GDM1 (cell line): ENCODE measurements at places on chromosomes 2 and 18.

DNA sequence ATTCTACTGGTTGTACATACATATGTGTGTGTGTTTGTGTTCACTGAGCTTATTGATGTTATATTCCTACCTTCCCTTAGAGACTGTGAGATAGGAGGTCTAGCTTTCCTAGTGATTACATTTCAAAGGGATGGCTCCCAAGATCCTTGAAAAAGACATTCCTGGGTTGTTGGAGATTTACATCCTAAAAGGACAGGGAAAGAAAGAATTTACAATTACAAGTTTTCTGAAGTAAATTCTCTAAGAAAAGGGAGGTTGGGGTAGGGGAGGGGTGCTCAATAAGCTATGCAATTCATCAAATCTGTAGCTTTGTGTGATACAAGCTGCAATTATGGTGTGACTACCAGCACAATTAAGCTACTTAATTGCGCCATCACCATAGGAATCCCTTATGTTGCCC, 284.3 kb downstream of the NUP35 start:
- no peak for DNase-seq

- no peak for DNase-seq
Measured at GRCh38 chr2:121519153-121519552, 11.5 kb upstream of the RNU4ATAC start.

DNA sequence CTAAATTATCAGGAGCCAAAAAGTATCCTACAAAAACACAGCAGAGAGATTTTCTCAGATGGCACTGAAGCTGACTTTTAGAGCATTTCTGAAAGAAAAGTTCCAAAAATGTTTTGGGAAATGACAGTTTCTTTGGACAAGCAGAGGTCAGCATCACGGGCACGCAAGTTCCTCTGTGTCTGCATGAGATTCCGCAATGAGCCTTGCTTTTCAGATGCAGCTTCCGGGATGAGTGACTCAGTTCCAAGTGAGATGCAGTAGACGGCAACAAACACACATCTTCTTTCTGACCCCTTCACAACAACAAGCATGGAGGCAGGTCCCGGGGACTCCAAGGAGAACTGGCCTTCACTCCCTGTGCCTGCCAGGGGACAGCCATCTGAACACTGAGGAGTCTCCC, 76.6 kb downstream of the EIPR1 start:
- no peak for DNase-seq

GRCh38 chr18:76351961-76352581, 143.0 kb downstream of the ZNF516 start:
- no peak for DNase-seq

GRCh38 chr18:9627642-9628041, 13.3 kb upstream of the PPP4R1 start:
- no peak for DNase-seq

DNA sequence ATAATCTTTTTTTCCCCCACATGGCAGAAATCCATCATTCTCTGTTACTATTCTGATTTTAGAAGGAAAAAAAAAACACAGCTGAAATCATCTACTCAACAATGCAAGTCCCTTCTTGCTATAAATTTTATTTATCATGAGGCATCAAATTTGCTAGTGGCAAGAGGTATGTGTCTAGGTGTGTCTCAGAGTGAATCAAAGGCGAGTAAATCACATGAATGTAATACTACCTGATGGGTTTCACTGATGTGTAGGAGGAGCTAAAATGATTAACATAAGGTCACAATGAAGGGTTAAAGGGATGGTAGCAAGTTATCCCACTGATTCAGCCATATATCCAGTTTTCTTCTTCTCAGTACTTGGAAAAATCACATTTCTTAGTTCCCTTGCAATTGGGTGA, 24.5 kb upstream of the PELI1 start:
- DNase-seq = no peak

GRCh38 chr18:26159353-26159752, 25.7 kb downstream of the PSMA8 start:
- no peak for DNase-seq

GRCh38 chr18:39862341-39862740, 2092.7 kb upstream of the PIK3C3 start:
- DNase-seq = no peak

- DNase-seq = no peak
Measured at GRCh38 chr2:157229572-157229971, 27.9 kb upstream of the GALNT5 start.

DNA sequence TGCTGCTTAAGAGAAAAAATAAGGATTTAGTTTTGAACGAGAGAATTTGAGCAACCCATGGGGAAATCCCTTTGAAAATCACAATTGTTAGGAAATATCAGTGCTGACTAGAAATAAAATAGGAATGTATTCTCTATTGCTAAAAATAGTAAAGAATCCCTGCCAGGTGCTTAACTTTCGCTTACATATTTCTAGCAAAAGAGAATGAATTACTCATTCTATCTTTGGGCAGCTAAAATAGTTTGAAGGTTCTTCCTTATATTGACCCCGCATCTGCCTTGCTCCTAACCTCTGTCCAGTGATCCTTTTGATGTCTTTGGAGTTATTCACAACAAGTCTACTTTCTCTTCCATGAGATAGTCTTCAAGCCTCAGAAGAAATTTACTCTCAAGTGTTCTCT, 103.8 kb downstream of the PLCL1 start:
- no peak for DNase-seq

DNA sequence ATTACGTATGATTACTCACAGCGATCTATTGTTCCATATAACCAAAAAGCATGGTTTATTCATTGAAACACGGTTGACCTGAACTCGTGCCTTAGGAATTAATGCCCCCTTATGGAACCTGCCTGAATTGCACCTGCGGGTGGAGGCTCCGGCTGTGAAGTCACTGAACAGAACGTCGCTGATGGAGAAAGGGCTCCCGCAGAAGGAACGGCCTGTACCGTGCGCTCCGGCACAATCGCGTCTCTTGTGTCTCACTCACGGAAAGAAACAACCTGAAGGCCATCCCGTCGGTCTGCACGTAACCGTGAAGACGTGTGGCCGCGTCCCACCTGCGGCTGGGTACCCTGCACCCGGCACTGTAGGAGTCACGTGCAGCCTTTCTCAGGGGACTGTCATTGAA, 133.1 kb downstream of the NFATC1 start:
- peak; percentile 46 for DNase-seq

- DNase-seq = no peak
Measured at GRCh38 chr18:48229552-48229981, 179.6 kb downstream of the ZBTB7C start.

DNA sequence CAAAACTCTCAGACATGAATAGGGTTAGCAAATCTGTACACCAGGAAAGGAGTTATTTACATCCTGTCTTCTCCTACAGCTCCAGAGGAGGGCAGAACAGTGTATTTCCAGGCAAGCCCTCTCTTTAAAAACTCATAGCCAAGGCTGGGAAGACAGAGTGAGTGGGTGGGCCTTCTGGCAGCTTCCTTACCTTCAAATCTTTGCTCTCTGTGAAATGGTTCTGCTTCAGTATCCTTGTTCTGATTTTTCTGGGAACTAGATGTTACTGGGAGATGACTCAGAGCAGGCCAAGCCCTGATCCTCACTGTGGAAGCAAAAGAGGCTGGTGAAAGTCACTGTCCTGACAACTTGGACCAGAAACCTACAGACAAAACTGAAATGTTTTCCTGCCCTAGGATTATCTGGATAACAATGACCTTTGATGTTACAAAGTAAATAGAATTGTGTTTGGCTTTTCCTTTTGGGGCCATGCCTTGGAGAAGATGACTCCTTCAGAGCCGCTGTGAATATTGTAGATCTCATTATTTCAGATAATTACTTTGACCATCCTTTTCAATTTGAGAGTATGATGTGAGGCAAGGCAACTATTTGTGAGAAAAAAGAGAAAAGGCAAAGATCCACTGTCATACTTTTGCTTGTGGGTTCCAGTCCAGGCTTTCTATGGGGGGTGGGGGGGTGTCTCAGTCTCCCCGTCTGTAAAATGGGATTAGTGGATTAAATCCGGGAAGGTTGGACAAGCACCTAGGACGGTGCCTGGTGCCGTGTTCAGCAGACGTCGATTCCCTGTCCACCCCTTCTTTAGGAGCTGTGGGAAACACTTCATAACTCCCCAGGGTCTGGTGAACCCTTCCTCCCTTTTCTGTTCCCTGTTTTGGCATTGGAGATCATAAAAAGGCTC, 644 bp upstream of the QPCT start:
- no peak for DNase-seq

- peak; percentile 12 for DNase-seq
Measured at GRCh38 chr2:88190808-88191721, 20.9 kb downstream of the THNSL2 start.

DNA sequence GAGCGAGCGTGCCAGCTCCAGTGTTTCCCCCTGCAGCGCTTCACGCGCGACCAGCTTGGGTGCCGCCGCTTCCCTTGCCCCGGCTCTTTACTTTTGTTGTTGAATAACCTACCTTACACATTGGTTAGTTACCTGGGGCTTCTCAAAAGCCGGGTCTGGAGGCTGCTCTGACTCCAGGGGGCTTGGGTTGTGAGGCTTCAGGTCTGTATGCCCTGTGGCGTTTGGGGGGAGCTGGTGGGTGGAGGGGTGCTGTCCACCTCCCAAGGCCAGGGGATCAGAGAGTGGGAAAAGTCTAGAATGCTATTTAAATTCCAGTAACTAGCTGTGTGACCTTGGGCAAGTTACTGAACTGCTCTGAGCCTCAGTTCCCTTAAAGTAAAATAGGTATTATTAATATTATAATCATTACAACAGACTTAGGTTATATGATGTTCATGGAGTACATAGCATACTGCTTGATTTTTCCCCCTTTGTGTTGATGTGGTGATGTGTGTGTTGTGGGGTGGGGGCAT, 770 bp downstream of the LYPD6B start:
- DNase-seq = no peak

DNA sequence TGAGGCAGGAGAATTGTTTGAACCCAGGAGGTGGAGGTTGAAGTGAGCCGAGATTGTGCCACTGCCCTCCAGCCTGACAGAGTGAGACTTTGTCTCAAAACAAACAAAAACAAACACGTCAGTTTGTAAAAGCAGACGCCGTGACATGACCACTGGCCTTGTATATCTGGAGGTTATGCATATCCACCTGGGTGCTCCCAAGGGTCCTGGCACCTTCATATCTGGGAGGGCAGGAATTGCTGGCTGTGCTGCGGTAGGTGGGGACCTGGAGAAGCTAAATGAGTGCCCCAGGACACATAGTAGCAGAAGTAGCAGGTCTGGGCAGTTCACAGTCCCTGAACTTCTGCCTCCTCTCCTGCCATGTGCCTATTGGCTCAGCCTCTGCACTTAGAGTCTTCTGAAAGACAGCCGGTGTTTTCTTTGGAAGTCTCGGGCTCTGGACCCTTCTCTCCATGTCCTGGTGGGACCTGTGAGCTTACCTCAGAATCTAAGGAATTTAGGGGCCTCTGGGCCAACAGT, 30.9 kb upstream of the IL1R2 start:
- no peak for DNase-seq

GRCh38 chr2:209476367-209477208, 52.7 kb downstream of the MAP2 start:
- no peak for DNase-seq

DNA sequence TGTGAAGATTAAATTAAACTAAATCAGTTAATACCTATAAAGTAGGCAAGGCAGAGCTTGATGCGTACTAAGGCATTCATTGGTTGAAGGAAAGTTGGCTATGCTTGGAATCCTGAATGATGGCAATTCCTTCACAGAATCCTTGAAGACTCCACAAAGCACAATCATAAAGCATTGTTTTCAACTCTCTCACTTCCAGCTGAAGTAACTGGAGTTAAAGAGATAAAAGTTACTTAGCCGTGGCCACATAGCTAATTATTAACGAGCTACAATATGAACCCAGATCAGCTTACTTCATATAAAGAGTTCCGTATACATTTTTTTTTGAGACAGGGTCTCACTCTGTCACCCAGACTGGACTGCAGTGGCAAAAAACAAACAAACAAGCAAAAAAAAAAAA, 483.9 kb upstream of the DDX18 start:
- no peak for DNase-seq

DNA sequence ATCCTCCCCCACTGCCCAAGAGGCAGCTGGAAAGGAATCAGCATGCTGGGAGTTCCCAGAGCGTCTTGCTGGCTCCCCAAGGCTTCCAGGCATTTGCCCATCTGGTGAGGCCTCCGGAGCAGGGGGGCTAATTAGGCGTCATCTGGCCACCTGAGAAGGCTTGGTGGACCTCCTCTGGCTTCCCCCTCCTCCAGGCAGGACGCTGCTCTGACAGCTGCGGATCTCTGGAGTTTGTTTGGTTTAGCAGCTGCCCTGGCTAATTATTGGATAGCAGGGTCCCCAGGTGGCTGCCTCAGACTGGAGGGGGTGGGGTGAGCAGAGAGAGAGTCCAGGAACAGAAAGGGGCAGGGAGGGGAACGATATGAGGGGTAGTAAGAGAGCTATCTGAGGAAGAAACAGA, 425.2 kb upstream of the MEX3C start:
- no peak for DNase-seq

DNA sequence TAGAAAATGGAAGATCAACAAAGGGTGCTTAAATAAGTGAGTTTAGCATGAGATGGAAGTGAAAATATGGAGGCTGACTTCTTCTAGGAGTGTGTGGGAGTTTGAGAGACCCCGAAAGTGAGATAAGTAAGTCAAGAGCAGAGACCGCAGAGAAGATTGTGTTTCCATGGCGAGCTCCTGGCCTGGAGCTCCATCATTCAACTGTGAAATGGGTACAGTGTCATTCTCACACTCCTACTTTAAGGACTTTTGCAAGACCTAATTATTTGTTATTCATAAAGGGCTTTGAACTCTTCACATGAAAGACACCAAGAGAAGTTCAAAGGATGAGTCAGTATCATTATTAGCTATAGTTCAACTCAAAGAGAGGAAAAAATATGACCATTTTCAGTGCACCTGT, 134.2 kb upstream of the PIK3C3 start:
- DNase-seq = no peak

DNA sequence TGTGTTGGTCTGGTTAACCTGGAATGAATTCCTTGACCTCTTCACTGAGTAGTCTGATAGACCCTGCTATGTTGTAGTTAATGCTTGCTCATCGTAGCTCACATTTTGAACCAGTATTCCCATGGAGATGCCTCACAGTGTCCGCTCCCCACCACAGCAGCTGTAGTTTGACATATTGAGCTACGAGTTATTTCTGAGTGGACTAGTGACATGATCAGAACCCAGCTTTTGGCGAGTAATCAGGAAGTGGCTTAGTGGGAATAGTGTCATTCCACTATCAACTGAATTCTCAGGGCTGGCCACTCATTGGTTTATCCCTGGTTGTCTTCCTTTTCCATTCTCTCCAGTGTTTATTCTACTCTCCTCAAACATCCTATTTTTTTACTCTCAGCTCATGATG, 102.7 kb downstream of the MYO1B start:
- DNase-seq = no peak

GRCh38 chr2:239892441-239893235, 132.5 kb downstream of the NDUFA10 start:
- no peak for DNase-seq

DNA sequence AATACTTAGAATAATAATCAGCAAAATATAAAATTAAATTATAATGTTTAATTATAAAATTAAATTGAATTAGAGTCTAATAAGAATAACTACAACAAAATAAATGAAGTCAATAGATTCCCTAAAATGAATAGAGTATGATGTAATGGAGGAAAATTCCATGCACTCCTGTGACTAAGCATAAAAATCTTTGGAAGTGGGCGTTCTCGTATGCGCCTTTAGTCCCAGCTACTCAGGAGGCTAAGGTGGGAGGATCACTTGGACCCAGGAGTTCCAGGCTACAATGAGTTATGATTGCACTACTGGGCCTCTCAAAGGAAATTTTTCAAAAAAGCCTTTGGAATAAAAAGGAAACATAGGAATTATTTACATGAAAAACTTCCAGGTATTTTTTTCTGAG, 955.4 kb upstream of the POU3F3 start:
- no peak for DNase-seq
